Activated T-helper 1 cell treated with anti-CD3 and anti-CD28 coated beads, Interleukin-2, amount 50 U/mL, for 16 hours (primary cell): ENCODE measurements at places on chromosomes 3 and 15.

- no peak for DNase-seq
These were observed 577.3 kb upstream of the SEMA6D start for GRCh38 chr15:47139965-47140364.

- no peak for DNase-seq
These were observed 29.0 kb downstream of the TTBK2 start for GRCh38 chr15:42891569-42891968.

DNA sequence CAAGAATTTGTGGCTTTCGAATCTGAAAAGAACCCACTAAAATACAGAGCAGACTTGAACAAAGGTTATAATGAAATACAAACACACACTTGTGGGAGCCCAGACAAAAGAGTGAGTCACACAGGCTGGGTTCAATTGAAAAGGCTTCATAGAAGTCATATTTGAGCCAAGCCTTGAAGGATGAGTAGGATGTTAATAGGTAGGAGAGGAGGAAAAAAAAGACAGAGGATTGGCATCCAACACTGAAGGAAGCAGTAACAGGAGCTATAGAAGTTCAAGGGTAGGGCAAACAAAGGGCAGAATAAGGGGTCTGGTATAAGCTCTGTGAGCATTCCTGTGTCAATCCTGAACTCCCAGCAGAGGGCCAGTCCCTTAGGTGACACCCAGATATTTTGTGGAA lies 325.4 kb downstream of the FOXP1 start:
- no peak for DNase-seq

- DNase-seq: no peak
These were observed 2.0 kb upstream of the PAK2 start for GRCh38 chr3:196737655-196738054.

DNA sequence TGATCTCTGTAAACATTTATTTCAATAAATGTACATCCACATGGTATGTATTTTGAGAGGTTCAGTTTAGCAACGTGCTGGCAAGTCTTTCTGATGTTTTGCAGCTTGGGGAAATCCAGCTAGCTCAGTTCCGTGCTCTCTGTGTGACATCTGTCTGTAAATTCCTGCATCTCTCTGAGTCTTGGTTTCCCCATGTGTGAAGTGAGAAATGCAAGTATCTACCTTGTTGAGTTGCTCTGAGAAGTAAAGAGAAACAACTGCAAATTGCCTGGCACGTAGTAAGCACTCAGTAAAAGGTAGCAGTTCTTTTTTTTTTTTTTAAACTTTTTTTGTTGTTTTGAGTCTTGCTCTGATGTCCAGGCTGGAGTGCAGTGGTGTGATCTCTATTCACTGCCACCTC lies 30.2 kb upstream of the MORF4L1 start:
- no peak for DNase-seq

DNA sequence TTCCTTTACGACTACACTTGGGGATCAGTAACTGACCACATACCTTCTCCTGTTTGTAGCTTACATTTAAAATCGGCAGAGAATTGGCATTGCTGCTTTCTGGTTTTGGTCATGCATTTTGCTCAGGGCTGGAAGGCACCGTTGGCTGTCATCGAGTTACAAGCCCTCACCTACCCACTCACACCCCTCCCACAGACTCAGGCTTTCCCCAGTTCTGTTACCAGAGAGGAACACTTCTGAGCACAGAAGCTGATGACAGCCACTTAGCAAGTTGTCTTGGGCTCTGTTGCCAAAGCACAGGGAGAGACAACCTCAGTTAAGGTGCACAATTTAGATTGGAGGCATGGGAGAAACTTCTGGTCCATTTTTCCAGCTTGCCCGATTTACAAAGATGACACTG lies 204.8 kb upstream of the TOPAZ1 start:
- DNase-seq: no peak

GRCh38 chr3:158712443-158712842 lies 19.8 kb downstream of the RARRES1 start:
- DNase-seq: no peak

DNA sequence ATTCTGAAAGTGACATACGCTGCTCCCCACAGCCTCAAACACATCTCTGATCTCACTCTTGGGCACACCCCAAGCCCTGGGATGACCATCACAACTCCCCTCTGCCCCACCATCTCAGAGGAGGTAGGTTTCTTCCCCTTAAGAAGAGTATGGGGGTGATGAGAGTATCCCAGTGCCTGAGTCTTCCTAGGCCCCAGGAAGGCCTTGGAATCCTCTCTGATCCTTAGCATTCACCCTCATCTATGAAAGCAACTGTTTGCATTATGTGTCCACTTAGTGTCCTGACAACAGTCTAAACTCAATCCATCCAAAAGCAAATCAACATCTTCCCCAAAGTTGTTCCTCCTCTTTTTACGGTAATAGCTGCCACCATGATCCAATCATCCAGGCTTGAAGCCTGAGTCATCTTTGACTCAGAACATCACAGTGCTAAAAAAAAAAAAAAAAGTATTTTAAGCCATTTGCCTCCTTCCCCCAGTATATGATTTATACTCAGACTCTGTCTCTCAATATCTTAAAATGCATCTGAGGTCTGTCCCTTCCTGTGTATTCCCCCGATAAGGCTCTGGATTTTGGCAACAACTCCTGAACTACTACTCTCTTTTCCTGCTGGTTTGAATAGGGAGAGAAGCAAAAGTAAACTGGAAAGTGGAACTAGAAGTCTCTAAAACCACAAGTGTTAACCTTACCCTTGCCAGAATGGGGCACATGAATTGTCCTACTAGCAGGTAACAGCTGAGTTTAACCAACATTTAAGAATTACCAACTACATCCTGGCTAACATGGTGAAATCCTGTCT lies 22.5 kb downstream of the POPDC2 start:
- DNase-seq: no peak

DNA sequence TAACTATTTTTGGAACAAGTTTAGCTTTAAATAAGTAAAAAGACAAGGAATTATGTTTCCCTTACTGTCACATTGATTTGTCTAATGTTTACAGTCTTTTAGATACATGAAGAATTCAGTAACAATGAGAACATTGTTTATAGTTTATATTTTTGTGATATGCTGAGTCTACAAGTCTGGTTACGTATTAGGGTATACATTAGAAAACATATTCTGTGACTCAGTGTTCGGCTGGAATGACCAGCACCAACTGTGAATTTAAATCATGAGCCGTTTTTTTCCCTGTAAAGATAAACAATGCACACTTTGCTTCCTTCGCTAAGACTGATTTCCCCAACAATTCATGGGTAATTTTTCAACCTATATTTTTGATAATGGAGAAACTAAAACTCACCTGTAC lies 131.5 kb downstream of the DUT start:
- no peak for DNase-seq

DNA sequence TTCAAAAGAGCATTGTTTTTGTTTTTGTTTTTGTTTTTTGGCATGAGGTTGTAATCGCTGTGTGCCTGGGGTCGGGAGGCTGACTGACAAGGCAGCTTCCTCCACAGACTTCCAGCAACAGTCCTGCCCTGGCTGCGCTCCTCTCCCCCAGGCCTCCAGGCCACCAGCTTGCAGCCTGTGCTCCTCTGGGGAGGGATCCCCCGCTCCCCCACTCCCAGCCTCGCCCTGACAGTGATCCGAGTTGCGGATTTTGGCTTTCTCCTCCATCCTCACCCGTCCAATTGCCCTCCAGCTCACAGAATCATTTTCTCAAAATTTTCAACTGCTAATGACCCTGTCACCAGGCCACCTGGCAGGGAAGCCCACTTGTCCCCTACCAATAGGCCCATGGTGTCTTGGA lies 36.5 kb upstream of the PCSK6 start:
- no peak for DNase-seq

DNA sequence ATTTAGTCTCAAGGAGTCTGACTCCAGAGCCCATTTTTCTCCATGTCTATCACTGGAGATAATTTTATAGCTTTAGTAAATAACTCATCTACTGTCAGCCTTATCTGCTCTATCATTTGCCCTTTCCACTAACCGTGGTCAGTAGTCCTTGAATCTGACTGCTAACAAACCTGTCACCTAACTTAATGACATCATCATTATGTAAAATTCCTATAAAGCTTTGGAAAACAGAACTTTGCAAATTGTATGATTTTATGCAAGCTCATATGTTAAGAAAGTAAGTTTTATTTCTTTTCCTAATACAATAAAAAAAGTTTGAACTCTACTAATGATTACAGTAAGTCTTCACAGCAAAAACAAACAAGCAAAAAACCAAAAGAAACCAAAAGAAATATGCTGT lies 293.9 kb downstream of the CADM2 start:
- DNase-seq: no peak

GRCh38 chr15:70079888-70080287 lies 17.8 kb downstream of the TLE3 start:
- DNase-seq: no peak
